COLO829 (cell line): ENCODE measurements at places on chromosomes 4 and X.

GRCh38 chr4:168573870-168574269 lies 77.0 kb downstream of the PALLD start:
- DNase-seq: no peak

- DNase-seq: no peak
Measured at GRCh38 chr4:159159611-159160010, 56.7 kb downstream of the RAPGEF2 start.

DNA sequence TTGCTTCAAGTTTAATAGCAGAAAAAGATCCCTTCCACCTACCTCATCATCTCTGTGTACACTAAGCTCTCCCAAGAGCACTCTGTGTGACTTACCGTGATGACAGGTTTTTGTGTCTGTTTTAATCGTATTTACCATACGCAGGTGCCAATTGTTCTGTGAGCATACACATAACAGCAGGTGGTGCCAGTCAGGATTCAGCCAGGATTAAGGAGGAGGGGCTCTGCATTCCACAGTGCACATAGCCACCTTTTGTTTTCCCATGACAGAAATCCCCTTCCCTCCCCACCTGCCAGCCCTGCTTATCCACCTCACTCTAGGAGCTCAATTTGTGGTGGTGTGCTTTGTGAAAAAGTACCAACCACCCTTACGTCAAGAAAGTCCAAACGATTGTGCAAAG lies 14.8 kb downstream of the ANK2 start:
- DNase-seq: no peak

DNA sequence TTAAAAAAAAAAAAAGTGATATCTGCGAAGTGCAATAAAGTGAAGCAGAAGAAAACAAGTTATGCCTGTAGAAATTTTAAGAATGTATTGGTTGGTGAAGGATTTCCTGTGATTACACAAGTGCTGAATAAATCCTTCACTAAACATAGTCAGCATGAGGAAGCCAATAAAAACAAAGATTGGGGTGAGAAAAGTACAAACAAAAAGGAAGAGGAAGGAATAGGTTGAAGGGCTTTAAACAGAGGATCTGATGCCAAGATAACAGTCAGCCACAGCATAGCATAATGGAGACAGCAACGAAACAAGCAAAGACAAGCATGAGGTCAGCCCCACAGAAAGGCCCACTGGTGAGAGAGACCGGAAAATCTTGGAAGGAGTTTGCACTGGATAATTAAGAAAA lies 372.2 kb downstream of the ADAM29 start:
- no peak for DNase-seq

- no peak for DNase-seq
Measured at GRCh38 chr4:113423631-113424030, 337.9 kb downstream of the CAMK2D start.

- DNase-seq: no peak
Measured at GRCh38 chrX:45743906-45744625, 543.4 kb upstream of the DIPK2B start.

GRCh38 chrX:31154946-31155345 lies 83.1 kb upstream of the FTHL17 start:
- DNase-seq: no peak

DNA sequence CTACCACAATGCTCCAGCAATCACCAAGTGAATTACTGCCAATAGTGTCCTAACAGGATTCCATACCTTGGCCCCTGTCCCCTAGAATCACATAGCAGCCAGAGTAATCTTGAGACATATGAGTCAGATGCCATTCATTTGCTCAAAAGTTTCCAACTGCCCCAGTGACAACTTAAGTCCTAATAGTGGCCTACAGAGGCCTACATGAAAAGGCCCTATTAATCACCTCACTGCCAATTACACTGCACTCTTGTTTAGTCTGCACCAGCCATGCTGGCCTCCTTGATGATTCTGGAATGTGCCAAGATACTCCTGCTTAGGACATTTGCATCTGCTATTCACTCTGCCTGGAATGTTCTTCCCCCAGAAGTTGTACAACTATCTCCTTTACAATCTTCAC lies 130.7 kb downstream of the NR3C2 start:
- peak; percentile 4 for DNase-seq

GRCh38 chr4:1317177-1318045 lies 27.7 kb downstream of the MAEA start:
- DNase-seq: no peak

DNA sequence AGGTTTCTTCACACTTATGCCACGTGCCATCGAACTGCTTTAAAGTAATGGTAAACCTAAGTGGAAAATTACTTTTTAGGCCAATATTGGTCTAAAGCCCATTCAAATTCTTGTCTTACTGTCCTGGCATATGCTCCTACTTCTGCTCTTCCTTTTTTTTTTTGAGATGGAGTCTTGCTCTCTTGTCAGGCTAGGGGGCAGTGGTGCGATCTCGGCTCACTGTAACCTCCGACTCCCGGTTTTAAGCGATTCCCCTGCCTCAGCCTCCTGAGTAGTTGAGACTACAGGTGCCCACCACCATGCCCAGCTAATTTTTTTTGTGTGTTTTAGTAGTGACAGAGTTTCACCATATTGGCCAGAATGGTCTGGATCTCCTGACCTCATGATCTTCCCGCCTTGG lies 129.0 kb upstream of the TECRL start:
- DNase-seq: no peak

DNA sequence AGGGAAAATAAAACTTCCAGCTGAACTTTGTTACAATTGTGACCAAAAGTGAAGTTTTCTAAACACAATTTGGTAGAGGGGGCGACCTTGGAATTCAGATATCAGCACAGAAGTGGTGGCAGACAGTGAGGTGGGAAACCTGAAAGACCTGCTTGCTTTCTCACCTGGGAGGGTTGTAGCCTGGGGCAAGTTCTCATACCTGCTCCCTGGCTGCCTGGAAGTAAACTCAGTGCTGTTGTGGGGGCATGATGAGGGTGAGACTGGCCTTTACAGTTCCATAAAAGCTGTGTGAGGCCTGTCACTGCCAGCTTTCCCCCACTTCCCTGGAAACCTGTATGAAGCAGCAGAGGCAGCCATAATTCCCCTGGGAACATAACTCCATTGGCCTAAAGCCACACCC lies 1180.2 kb downstream of the FAM133A start:
- no peak for DNase-seq

DNA sequence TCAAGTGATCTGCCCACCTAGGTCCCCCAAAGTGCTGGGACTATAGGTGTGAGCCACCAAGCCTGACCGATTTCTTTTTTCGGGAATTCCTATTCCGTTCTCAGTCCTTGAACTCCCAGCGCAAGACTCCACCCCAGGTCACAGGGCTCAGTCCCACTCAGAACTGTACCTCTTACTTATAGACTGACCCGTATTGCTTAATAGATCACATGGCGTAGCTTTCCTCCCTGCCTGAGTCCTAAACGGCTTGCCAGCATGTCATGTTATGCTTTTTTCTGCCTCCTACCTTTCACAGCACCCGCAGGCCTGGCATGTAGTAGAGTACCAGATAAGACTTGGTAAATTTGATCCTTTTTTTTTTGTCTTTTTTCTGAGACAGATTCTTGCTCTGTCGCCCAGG lies 22.4 kb downstream of the SAT1 start:
- DNase-seq: no peak

GRCh38 chrX:45868425-45868824 lies 667.7 kb upstream of the DIPK2B start:
- DNase-seq: no peak

DNA sequence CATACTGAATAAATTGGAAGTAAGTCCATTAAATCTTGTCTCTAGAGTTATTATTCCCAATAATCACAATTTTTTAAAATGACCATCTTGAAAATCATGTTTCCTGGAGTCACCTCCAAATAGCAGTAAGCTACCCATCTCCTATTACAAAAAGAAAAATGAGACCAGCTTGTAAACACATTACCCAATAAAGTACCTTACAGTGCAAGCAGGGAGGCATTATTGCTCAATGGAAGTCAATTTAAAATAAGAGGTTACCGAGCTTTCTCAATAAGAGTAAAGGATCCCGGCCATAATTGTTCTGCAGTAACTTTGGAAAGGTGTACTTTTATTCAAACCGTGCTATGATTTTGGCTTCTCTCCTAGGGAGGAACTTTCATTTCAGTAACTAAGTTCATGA lies 78.0 kb downstream of the DMD start:
- DNase-seq: no peak

GRCh38 chrX:131316260-131316659 lies 27.2 kb upstream of the IGSF1 start:
- DNase-seq: no peak

DNA sequence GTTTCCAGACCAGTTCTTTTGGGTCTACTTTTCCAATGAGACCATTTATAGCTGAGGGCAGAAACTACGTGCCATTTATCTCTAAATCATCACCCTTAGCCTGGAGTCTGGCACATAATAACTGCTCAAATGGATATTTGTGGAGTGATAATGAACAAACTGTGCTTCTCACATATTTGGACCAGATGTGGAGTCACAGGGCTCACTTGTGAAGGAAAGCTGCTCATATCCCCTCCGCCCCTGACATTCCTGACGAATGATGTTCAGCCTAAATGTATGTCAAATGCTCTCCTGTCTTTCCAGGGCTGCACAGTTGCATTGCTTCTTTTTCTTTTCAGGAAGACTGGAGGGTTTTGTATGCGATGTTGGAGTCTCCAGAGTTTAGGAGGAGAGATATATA lies 110.1 kb downstream of the GBA3 start:
- DNase-seq: no peak

GRCh38 chr4:10153161-10153560 lies 36.6 kb upstream of the WDR1 start:
- no peak for DNase-seq
